ENCODE measurements at places on chromosomes 11 and 22.

DNA sequence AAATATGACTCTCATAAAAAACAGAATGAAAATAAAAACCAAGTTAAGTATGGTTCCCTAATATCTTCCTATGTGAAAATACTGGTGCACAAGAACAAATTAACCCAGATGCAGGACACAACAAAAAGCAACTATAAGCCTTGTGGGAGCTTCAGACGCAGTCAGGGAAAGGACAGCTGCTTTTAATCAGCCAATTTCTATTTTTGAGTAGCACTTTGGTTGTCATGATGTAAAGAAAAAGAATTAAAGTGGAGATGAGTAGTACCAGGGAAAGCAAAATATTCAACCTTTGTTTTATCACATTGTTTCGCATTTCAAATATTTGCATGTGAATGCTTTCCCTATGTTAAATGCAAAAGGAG is 339.9 kb downstream of the SOX6 start:
- DNase-seq = no peak

DNA sequence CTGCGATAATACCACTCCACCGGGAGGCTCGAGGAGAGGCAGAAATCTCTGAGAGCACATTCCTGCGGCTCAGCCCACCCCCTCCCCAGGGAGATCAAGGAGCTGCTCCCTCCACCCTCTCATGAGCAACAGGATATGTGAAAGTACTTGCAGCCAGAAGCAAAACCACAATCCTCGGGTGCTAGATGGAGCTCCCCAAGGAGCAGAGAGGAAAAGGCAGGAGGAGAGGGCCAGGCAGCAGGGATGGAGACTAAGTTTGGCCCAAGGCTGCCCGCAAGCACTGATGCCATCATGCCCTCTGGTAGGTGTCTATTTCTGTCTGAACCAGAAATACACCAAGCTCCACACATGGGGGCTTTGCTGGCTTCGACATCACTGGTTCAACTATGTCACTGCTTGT is 22.3 kb downstream of the VPS37C start:
- DNase-seq = no peak

DNA sequence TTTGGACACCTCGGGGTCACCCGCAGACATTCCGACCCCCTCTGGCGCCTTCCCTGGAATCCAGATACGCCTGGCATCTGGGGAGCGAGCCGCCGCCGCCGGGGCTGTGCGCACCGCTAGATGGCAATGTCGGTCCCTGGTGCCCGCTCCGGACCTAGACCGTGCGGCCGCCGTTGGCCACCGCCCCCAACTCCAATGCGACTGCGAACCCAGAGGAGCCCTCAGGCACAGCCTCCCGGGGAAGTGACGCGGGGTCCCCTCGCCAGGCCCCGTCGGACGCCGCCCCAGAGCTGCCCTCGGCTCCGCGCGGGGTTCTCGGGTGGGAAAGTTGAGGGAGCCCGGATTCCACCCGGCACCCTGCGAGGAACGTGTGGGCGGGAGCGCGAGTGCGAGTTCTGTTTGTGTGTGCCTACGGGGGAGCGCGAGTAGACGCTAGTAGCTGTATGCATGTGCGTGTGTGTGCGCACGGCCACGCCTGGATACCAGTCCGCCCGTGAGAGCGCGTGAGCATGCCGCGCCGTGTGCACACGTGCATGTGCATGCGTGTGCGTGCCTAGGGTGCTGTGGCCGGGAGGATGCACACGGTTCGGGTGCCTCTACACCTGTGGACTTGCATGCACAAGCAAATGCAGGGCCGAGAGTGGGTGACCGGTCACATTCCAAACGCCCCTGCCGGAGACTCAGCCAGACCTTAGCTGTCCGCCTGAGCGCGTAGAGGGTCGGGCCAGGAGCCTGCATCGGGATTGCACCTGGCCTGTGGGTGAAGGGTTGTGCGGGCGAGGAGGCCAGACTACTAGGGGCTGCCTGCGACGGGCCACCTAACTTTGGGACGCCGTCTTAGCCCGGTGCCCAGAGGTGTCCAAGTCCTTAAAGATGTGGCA is 1.9 kb downstream of the CHRM4 start:
- DNase-seq = no peak

DNA sequence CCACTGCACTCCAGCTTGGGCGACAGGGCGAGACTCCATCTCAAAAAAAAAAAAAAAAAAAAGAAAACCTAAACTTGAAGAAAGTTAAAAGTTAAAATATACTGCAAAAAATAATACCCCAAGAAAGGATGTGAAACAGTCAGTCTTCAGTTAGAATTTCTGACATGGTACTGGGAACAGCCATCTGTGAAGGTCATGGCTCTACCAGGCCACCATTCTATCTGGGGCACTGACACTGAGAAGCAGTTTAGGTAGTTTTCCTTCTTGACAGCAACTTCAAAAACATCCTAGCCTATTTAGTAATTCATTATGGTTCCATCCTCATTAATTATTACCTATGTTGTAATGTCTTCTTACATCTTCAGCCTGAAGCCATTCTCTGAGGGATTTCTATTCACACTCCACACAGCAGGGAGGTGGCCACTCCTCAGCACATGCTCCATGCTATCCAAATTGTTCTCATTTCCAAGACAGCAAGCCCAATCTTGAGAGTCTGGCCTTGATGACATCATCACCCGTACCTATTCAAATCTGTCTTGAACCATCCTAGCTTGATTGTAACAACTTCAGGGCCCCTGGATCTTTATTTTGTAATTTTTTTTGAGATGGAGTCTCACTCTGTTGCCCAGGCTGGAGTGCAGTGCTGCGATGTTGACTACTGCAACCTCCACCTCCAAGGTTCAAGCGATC is 38.2 kb downstream of the SERPIND1 start:
- DNase-seq = no peak

GRCh38 chr11:70324376-70325115 is 54.1 kb downstream of the PPFIA1 start:
- DNase-seq = no peak

DNA sequence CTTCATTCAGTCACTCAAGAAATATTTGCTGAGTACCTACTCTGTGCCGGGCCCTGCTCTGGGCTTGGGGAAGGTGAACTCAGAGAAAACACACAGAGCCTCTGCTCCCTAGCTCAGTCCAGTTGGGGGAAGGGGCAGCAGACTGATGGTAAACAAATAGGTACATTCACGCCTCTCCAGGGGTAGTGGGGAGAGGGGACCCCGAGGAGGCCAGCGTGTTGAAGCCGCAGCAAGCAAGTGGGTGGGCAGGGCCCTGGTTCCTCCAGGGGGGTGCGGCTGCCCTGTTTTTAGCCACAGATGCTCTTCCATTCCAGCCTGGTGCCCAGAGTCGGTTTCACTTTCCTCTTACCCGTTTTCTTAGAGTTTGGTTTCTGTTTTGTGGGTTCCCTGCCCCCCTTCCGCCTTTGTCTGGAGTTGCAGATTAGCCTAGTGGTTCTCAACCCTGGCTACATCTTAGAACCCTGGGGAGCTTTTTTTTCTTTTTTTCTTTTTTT is 8.7 kb downstream of the DRAP1 start:
- DNase-seq = peak; percentile 66

DNA sequence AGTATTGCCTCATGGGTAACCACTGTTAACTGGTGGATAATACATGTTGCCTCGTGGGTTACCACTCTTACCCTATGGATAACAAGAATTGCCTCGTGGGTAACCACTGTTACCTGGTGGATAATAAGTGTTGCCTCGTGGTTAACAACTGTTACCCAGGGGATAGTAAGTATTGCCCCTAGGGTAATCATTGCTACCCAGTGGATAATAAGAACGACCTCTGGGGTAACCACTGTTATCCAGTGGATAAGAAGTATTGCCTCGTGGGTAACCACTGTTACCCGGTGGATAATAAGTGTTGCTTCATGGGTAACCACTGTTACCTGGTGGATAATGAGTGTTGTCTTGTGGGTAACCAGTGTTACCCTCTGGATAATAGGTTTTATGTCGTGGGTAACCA is 28.1 kb upstream of the NXPE4 start:
- no peak for DNase-seq

- DNase-seq = no peak
Observed at GRCh38 chr11:104891135-104891534, 7.1 kb downstream of the CASP12 start.

GRCh38 chr22:49826603-49827270 is 936 bp downstream of the BRD1 start:
- DNase-seq = peak; percentile 41

DNA sequence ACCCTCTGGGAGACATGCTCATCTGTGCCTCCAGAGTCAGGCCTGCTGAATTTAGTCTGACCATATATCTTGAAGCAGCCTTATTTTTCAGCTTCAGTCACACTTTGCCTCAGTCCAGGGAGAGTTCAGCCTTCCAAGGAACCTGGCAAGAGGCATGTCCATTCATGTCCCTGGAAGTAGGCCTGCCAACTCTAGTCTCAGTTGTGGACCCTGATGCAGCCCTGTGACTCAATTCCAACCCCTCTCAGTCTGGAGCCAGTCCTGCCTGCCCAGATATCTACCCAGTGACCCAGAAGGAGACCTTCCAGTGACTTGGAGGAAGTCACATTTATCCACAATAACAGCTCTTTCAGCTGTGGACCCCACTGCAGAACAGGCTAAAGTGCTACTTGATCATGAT is 566.6 kb downstream of the TMEM135 start:
- no peak for DNase-seq

- no peak for DNase-seq
Observed at GRCh38 chr11:118696673-118697226, 17.3 kb upstream of the TREH start.

DNA sequence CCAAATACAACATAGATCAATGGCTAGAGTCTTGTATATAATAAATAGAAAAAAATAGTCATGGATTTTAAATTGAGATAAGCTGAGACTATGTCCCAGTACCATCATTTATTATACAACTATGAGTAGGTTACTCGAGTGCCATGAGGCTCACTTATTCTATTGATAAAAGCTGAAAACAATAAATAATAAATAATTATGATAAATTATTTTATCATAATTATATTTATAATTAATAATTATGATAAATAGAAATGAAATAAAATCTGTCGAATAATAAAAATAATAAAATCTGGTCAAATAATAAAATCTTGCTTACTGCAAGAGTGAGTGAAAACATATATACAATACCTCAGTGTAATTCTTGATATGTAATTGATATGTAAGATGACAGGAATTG is 801.4 kb downstream of the FAM181B start:
- no peak for DNase-seq

- DNase-seq = no peak
Observed at GRCh38 chr22:42268852-42269410, 1.5 kb downstream of the TCF20 start.

DNA sequence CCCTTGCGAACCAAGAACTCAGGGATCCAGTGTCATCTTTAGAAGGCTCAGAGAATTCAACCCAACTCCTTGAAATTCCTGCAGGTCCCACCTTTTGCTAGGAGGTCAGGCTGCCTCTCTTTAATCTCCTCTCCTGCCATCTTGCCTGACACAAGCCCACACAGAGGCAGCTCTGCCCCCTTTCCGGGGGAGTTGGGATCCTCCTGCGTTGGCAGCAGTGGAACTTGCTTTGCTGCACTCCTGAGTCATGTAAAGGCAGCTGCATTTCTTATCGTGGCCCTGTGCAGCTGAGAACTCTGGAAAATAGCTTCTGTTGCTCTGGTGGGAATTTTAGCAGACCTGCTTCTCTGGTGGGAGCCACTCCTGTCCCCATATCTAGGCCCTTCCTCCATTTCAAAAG is 142.3 kb upstream of the TBCEL start:
- no peak for DNase-seq

- DNase-seq = no peak
Observed at GRCh38 chr22:27378995-27379394, 422.6 kb downstream of the MN1 start.

GRCh38 chr11:65208785-65209710 is 27.3 kb downstream of the CAPN1 start:
- DNase-seq = no peak

DNA sequence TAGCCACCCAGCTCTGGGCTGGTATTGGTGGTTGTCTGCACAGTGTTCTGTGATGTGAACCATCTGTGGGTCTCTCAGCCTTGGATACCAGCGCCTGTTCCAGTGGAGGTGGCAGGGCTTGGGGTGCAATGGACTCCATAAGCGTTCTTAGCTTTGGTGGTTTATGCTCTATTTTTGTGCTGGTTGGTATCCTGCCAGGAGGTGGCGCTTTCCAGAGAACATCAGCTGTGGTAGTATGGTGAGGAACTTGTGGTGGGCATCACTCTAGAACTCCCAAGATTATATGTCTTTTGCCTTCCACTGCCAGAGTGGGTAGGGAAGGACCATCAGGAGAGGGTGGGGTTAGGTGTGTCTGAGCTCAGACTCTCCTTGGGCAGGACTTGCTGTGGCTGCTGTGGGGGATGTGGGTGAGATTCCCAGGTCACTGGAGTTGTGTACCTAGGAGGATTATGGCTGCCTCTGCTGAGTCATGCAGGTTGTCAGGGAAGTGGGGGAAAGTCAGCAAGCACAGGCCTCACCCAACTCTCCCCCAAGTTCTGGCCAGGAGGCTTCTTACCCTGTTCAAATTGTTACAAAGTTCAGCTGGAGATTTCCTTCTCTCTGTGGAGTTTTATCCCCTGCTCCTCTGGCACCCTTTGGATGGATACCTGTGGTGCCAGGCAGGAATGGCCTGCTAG is 47.2 kb downstream of the MRGPRX2 start:
- DNase-seq = no peak

DNA sequence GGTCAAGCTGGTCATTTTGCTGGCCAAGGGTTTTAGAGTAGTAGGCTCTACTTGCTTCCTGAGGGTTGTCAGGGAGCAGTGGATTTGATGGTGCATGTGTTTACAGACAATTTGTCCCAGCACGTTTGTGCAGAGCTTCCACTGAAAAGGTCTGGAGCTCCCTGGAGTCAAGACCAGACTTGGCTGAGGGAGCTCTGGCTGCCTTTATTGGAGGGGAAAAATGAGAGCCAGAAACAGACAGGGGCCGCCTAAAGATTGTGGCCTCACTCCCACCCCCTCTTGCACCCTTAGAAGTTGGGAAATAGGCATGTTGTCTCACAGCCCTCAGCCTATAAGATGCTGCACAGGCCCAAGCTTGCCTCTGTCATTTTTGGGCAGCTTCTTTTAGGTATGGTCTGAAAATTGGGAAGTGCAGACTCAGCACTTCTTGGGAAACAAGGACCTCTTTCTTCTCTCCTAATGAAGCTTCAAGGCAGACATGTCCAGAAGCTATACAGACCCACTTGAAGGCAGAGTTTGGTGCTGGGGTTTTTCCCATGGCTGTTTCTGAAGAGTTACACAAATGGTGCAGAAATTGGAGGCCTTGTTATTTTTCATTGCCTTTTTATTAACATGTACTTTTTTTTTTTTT is 55.1 kb downstream of the AMOTL1 start:
- DNase-seq = no peak

DNA sequence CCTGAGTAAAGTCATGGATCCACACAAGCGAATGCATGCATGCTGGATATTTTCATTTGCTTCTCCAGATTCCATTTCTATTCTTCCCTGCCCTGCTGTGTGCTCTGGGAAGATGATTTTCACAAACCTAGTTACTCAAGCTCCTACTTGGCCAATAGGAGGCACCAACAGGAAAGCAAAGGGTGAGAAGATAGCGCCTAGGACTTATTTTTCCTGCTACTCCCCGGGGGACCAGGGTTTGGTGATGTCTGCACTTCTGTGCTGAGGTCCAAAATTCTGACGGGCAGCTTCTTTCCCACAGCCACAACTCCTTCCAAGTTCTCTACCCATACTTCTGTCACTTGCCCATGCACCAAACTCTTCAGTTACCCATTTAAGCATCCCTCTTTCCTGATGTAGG is 509.3 kb upstream of the TENM4 start:
- no peak for DNase-seq
